ENCODE measurements at places on chromosomes 1 and 21. TPM values are rescaled to one million over a fixed set of nuclear protein-coding genes. Genes with fewer than 3 reads are reported as not detected.

CLCA1 gene
- not detected for total RNA-seq

NLRP3 gene
- total RNA-seq = 0.24 TPM

CLEC20A gene
- not detected for total RNA-seq

DNA sequence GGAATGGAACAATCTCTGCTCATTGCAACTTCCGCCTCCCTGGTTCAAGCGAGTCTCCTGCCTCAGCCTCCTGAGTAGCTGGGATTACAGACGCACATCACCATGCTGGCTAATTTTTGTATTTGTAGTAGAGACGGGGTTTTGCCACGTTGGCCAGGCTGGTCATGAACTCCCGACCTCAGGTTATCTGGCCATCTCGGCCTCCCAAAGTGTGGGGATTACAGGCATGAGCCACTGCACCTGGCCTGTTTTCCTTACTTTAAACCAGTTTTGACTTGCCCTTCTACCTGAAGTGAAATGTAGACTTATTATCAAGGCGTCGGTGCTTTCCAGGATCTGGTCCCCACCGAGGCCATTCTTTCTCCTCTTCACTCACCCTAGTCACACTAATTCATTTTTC is 141.8 kb downstream of the DYRK1A start:
- H3K27me3 ChIP-seq = no peaks in the 10 kb centered on the region
- H3K4me1 ChIP-seq = peaks cover 8% of the 10 kb centered on the region
- DNase-seq = no peak
- no peak overlapping the region for H3K27ac ChIP-seq
- H3K36me3 ChIP-seq = peaks cover 38% of the 10 kb centered on the region
- H3K4me3 ChIP-seq = no peak overlapping the region

GRCh38 chr1:92739669-92740524 is 45.0 kb downstream of the EVI5 start:
- no peaks in the 10 kb centered on the region for H3K4me1 ChIP-seq
- no peak for DNase-seq
- no peak overlapping the region for H3K27ac ChIP-seq
- H3K27me3 ChIP-seq = no peaks in the 10 kb centered on the region

DNA sequence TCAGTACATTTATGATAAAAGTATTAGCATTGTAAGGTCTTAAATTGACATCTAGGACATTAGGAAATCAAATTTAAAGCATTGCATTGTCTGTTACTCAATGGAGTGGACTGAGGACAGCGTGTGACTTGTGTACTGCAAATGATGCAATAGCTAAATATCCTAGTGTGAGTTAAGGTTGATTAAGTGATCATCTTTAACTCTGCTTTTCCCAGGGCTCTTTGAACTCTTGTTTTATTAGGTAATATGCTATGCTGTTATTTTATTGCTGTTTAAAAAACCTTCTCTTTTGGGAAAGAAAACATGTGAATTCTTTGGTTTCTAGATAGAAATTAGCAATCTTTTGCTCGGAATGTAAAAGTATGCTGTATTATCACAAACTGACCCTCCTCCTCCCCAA is 38.6 kb downstream of the NFIA start:
- DNase-seq = no peak
- no peaks in the 10 kb centered on the region for H3K27me3 ChIP-seq
- H3K4me1 ChIP-seq = no peaks in the 10 kb centered on the region
- H3K27ac ChIP-seq = no peak overlapping the region

DNA sequence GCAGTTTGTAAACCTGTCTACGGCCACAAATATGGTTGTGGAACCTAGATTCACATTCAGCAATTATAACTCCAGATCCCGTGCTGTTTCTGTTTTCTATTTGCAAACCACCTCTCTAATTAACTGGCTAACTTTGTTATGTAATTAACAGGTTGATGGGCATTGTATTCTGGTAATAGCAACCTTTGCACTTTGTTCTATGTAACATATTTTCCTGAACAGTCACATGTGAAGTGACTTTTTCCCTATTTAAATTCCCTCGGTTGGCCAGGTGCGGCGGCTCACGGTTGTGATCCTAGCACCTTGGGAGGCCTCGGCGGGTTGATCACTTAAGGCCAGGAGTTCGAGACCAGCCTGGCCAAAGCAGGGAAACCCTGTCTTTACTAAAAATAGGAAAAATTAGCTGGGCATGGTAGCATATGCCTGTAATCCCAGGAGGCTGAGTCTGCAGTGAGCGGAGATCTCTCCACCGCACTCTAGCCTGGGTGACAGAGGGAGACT is 1.4 kb downstream of the ACADM start:
- H3K27ac ChIP-seq = no peak overlapping the region
- no peak for DNase-seq
- no peaks in the 10 kb centered on the region for H3K27me3 ChIP-seq
- H3K36me3 ChIP-seq = no peaks in the 10 kb centered on the region

DNA sequence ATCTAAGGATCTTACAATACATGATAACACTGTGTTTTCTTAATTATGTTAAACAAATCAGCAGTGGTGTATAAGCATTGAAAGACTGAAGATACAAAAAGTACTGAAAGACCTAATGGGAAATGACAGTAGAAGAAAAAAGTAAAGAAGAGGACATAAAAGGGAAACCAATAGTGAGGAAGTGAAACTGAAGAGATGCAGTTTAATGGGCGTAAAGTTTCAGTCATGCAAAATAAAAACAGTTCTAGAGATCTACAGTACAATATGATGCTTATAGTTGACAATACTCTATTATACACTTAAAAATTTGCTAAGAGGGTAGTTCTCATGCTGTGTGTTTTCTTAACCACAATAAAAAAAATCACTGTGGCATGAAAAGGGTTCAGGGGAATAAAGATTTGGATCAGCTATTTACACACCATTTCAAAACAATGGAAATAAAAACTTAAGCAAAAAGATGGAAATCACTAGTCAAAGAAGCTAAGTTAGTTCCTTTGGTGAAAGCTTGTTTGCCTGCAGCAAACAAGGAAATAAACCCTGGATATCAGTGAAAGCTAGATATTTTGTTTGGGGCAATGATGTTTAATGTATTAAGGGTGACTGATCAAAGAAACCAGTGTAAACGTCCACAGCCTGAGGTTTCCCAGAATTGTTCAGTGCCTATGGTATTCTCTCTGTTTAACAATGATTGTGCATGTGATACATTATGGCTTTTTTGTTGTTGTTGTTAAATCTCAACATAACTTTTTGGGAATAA is 1160.8 kb upstream of the ADGRL2 start:
- H3K4me1 ChIP-seq = no peaks in the 10 kb centered on the region
- no peak for DNase-seq

- no peak for DNase-seq
- H3K4me3 ChIP-seq = no peak overlapping the region
- H3K27me3 ChIP-seq = peaks cover 25% of the 10 kb centered on the region
- peaks cover 3% of the 10 kb centered on the region for H3K4me1 ChIP-seq
- no peaks in the 10 kb centered on the region for H3K36me3 ChIP-seq
- H3K27ac ChIP-seq = no peak overlapping the region
These were observed 5.4 kb upstream of the SLAMF8 start for GRCh38 chr1:159821171-159821867.

DNA sequence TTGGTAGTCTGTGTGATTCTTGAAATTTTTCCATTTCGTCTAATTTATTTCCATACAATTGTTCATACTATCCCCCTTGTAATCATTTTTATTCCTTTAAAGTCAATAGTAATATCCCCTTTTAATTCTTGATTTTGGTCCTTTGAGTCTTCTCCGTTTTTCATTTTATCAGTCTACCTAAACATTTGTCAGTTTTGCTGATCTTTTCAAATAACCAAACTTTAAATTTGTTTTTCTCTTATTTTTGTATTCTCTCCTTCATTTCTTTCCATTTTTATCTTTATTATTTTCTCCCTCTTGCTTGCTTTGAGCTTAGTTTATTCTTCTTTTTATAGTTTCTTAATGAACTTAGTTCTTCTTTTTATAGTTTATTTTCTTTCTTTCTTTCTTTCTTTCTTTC is 21.1 kb upstream of the SLAMF1 start:
- H3K27ac ChIP-seq = no peak overlapping the region
- no peaks in the 10 kb centered on the region for H3K36me3 ChIP-seq
- no peak for DNase-seq
- H3K4me3 ChIP-seq = no peak overlapping the region
- H3K4me1 ChIP-seq = no peaks in the 10 kb centered on the region

GRCh38 chr1:202176949-202177927 is 16.4 kb upstream of the LGR6 start:
- no peaks in the 10 kb centered on the region for H3K36me3 ChIP-seq
- DNase-seq = no peak
